ENCODE measurements at places on chromosomes 6 and 20.

DNA sequence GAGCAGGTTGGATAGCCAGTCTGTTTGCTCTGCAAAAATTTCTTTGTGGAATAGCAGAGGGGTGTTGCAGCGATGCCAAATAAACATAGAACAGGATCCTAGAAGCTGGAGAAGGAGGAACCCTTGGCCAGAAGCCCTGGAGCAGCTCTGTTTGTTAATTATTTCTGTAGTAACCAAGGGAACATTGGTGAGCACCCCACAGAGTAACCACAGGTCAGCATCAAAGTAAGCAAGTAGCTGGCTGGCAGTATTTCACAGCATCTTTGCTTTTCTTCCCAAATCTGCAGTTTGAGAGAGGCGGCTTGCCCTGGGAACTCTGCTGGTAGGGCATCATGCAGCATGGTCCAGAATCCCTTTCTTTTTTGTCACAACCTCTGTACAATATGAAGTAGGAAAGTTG, 12.7 kb upstream of the APMAP start:
- DNase-seq, result no peak

GRCh38 chr6:32603888-32604287, 14.2 kb upstream of the HLA-DRB1 start:
- no peak for DNase-seq

- DNase-seq, result no peak
These were observed 115.1 kb upstream of the ARID1B start for GRCh38 chr6:156662025-156662445.

DNA sequence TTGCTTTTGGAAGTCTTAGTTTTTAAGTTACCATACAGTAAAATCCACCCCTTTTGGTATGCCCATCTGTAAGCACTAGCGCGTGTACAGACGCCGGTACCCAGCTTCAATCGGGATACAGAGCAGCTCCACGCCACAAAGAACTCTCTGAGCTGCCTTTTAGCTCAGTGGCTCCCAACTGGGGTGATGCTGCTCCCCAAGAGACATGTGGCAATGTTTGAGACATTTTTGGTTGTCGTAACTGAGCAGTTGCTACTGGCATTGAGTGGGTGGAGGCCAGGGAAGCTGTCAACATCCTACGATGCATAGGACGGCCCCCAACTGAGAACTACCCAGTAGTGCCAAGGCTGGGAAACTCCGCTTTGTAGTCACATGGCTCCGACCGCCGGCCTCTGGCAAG, 73.3 kb downstream of the BMP7 start:
- DNase-seq, result no peak

- no peak for DNase-seq
These were observed 100.9 kb downstream of the CD109 start for GRCh38 chr6:73796881-73797280.

DNA sequence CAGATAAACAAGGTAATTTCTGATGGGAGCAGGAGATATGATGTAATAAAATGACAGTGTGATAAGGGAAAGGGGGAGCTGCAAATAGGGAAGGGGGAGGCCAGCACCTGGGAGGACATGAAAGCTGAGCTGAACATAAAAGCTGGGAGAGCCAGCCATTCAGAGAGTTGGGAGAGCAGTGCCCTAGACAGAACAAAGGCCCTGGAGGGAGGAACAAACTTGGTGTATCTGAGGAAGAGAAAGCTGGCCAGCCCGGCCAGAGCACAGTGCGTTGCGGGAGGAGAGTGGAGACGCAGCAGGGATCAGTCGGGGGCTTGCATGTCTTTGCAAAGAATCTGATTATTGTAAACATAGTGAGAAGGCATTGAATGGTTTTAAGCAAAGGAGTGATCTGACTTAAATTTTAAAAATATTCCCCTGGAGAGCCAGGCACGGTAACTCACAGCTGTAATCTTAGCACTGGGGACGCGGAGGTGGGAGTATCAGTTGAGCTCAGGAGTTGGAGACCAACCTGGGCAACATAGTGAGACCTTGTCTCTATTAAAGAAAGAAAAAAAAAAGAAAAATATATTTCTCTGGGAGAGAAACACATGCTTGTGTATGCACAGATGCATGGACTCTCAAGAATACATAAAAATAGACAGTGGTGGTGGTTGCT, 318.2 kb downstream of the ZFAND3 start:
- DNase-seq, result no peak

GRCh38 chr20:2124564-2125213, 23.1 kb downstream of the STK35 start:
- DNase-seq, result no peak

DNA sequence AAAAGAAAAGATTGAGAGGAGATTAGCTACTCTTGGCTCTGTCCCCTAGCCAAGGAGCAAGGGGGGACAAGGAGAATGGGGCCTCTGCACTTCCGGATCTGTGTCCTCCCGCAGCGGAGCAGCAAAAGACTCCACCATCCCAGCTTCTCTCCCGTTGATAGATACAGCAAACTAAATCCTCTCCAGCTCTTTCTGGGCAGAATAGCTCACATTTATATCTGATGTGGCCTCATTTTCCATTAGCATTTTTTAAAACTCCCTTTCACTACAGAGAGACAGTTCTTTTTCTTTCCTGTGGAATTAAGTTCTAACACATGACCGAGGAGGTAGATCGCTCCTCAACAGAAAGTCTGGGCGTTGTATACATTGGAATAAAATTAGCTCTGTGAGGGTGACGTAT, 260.9 kb upstream of the SOX4 start:
- no peak for DNase-seq

- DNase-seq, result no peak
These were observed 67.7 kb downstream of the AK9 start for GRCh38 chr6:109623288-109623687.

DNA sequence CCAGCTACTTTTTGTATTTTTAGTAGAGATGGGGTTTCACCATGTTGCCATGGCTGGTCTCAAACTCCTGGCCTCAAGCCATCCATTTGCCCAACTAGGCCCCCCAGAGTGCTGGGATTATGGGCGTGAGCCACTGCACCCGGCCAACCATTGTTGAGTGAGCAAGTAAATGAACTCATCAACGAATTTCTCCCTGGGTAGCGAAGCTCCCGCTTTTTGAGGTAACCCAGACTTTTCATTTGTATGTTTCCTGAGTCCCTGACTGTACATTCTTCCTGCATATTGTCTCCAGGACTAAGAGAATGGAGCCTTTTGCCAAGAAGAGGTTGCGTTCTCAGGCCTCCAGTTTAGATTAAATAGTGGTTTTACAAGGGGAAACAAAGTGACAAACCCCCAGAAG, 36.4 kb downstream of the RIPOR3 start:
- no peak for DNase-seq

DNA sequence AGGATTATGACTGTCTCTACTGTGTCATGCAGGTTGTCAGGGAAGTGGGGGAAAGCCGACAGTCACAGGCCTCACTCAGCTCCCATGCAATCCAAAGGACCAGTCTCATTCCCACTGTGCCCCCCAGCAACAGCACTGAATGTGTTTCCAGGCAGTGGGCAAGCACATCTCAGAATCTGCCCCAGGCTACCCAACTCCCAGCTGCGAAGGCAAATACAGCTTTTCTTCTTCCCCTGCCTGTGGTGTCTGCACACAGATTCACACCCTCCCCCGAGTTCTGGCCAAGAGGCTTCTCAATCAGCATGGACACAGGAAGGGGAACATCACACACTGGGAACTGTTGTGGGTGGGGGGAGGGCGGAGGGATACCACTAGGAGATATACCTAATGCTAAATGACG, 75.3 kb downstream of the SNAP91 start:
- no peak for DNase-seq

DNA sequence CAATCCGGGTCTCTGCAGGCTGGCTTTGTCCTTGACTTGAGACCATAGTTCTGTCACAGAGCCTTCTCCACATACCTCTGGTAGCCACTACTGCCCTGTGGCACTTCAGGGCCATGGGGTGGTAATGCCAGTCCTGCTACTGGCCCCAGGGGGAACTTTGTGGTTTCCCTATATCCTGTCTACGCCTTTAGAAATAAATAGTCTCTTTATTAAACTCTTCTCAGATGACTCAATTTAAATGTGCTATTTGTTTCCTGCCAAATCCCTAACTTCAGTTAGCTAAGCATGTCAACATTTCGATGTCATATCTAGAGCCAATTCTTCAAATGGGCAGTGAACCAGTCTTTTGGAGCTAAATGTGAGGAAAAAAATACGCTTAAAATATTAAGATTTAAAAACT, 60.1 kb downstream of the SEL1L2 start:
- no peak for DNase-seq

Data from glomerular endothelial cell (primary cell).